RWPE1 (cell line): ENCODE measurements at places on chromosomes 6 and 20.

DNA sequence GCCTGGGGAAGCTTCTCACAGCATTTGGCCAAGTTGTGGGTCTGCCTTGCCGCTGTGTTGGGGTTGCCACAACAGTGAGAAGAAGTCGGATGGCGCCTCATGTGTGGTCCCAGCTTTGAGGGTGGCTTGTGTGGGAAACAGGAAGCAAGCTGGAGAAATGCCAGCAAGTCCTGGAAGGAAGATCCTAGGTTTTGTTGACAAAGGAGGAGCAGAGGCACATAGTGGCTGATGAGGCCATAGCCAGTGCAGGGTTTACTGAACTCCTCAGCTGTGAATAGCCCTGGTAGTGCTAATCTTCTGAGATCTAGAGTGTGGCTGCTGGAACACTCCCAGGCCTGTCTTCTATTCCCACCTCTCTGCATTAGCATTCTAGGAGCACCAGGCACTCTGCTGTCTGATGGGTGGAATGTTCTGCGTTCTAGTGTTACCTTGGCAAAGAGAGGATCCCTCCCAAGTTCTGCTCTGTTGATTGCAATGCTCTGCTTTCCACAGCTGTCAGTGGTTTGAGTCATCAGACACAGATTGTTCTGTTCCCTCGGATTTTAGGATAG, 25.2 kb downstream of the SNPH start:
- no peak for DNase-seq

GRCh38 chr6:119647309-119647708, 297.7 kb upstream of the MAN1A1 start:
- DNase-seq: no peak

DNA sequence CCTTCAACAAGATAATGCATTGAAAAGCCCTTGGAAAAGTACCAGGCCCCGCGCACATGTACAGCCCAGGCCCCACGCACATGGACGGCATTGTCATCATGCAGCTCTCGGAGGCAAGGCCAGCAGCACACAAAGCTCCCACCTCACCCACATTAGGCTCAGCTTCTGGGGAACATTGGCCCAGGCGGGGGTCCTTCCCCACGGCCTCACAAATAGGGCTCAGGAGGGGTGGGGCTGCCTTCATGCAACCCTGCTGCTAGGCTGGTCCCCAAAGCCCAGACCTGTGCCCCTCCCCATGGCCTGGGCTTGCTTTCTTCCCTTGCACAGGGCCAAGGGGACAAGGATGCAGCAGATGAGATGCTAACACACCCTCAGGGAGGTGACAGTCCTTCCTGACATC, 26.7 kb downstream of the NPEPL1 start:
- DNase-seq: no peak

DNA sequence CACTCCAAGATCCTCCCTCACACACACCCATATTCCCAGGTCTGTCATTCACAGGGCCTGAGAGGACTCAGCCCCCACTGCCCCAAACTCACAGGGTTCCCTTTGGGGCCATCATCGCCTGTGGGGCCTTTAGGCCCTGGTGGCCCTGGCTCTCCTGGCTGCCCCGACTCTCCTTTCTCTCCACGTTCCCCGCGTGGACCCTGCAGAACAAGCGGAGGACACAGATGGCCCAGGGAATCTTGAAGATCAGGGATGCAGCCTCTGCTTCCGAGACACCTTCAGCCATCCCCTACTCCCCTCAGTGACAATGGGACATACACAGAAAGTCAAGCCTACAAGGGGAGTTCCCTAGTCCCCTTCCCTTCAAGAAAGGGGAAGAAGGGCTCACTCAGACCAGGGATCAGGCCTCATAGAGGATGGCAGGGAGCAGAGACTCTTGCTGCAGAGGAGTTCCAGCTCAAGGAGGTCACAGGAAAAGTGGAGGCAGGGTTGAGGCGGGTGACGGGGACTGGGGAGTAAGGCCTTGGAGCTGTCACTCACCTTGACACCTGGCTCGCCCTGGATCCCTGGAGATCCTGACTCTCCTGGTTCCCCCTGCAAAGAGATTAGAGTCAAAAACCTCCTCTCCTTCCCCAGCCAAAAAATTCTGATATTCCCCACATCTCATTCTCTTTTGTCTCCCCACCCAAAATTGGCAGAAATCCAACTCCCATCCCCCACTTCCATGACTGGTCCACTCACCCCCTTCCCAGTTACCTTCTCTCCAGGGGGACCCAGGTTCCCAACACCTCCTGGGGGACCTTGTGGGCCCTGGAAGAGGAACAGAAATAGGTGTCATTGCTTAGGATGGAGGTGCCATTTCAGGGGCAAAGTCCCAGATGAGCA, 22.7 kb downstream of the COL11A2 start:
- DNase-seq: no peak

DNA sequence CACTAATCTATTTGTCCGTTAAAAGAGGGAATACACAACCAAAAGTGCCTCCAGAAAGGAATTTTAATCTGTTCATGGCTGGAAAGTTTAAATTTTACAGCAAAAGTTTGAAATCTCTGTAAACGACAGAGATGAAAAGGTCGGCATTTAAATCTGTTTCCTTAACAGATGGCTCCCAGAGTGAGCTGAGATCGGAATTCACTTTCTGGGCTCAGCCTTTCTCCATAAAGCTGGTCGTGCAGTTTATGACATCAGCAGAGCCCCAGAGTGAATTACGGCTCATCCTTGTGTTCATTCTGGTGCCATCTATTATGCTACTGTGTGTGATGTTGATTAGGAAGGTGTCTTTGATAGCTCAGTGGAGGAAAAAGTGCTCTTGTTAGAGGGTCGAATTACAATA, 117.6 kb upstream of the ZFP64 start:
- DNase-seq: no peak

DNA sequence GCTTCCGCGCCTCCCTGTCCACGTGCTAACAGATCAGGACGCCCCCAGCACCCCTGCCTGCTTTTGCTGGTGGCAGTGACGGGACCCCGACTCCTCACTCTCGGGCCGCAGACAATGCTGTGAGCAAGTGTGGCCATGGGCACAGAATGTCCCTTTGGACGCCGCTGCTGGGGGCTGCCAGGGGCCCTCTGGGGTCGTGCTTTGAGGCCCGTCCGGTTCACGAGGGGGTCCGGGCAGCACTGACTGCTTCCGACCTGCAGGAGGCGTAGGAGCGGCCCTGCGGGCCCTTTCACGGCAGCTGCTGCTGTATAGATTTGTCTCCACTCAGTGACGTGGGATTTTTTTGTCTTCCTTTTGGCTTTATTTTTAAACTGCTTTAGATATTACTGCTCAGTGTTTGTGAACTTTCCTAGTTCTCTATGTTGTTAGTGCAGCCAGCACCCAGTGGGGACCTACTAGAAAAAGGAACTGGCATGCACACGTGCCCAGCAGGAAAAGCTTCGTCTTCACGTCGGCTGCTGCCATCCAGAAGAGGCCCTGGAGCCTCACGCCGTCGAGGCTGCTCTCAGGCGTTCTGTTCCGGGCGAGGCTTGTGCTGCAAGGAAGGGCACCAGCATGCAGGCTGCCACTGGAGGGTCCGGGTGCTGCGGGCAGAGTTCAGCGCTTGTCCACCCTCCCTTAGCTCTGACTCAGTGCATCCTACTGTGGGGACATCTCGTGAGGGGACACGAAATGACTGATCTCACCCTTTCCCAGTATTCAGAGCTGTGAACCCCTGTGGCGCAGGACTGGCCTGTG, 21.7 kb downstream of the UCKL1 start:
- no peak for DNase-seq

GRCh38 chr20:63955281-63955826, 862 bp downstream of the UCKL1 start:
- no peak for DNase-seq

DNA sequence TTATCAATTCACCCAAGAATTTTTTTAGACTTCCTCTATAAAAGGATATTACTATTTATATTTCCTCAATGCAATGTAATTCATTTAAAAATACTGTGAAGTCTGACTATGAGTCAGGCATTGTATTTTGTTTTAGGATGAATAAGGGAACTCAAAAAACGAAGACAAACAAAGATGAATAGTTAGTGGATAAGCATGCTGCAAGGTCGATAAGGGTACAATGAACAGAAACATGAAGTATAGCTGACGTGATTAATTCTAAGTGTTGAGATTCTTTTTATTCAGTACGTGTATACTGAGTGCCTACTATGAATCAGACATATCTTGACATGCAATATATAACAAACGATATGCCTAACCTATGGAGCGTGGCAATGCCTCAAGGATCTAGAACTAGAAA, 105.4 kb downstream of the PDE10A start:
- DNase-seq: no peak

GRCh38 chr6:21992178-21992967, 304.5 kb downstream of the PRL start:
- DNase-seq: peak; percentile 9

DNA sequence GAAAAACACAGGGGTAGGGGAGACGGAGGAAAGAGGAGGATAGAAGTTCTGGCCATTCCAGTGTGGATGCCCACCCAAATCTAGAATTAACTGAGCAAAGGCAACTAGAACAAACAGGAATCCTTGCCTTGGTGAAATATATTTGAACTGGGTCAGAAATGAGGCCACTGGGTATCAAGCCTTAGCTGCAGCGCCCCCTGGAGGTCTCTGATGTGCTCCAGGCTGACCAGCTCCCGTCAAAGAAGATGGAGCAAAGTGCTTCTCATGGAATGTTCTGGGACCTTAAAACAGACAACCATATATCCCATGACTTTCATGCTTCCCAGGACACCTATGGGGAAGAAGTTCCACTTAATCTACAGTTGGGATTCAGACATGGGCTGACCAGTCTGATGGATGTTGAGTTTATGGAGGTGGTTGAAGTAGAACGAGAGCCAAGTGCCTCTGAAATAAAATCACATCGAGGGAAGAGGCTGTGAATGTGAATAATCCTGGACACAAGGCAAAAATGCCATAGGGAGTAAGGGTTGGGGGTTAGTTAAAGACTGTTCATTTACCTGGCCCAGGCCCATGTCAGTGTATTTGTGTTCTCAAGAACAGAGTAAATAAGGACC, 50.4 kb downstream of the HLA-DPB1 start:
- DNase-seq: no peak

DNA sequence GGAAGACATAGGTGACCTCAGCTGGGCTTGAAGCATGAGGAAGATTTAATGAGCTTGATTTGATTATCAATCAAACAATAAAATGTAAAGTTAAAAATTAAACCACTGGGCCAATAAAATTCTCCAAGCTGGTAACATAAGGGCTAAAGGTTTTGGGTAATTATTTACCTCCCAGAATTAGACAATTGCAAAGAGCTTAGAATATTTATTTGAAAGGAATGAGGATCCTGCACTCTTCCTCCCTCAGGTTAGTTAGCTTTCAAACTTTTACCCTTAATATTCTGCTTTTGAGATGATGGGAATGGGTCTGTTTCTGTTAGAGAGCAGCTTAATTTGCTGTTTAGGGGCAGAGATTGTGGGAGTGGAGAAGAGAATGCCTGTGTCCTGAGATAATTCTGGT, at the start of gene SLC17A4:
Gene SLC17A4, plus strand, starts transcription at position 208 of the 400 bp plus-strand sequence. CDS start 7,221 bp downstream, outside the sequence.
- DNase-seq: no peak

GRCh38 chr6:98583506-98583905, 250.9 kb upstream of the POU3F2 start:
- no peak for DNase-seq

- DNase-seq: no peak
These were observed 62.8 kb downstream of the PSMB1 start for GRCh38 chr6:170490259-170490658.

DNA sequence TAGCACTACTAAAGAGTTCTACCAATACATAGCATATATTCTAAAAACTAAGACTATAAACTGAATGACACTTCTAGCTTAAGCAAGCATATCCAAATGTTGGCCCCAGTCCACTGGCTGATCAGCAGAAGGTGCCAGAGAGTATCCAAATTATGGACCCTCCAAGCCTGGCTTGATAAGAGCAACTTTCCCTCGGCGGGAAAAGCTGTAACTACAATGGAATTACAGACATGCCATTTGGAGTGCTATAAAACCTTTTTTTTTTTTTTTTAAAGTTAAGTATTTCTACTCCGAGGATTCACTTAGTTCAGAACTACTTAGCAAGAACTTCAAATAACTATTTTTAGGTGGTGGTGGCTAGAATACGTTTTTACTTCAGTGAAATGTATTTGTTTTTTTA, 94.6 kb downstream of the EPB41L2 start:
- no peak for DNase-seq

DNA sequence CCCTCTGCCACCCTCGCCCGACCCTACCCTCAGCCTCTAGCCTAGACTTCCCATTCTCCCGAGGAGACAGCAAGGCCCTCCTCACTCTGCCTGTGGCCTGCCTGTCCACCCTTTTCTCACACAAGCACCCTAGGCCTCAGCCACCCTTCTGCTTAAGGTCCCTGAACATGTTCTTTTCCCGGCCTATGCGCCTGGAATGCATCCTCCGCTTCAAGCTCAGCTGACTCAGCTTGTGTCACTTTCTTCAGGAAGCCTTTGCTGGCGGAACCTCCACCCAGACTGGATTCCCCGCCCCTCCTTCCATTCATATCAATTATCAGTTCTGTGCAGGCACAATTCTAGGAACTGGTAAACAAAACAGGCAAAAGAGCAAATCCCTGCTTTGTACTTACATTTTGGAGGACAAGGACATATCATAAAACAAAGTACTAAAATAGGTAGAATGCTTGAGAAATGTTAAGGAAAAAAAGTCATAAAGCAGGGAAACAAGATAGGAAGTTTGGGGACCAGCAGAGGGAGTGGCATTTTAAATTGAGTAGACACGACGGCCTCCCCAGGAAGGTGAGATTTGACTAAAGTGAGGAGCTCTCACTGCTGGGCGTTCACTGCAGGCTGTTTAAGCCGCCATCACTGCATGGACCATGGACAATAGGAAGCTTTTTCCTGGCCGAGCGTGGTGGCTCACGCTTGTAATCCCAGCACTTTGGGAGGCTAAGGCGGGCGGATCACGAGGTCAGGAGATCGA, 17.9 kb upstream of the SNHG17 start:
- DNase-seq: peak; percentile 76

GRCh38 chr20:15332711-15333160, 995.3 kb upstream of the FLRT3 start:
- no peak for DNase-seq

DNA sequence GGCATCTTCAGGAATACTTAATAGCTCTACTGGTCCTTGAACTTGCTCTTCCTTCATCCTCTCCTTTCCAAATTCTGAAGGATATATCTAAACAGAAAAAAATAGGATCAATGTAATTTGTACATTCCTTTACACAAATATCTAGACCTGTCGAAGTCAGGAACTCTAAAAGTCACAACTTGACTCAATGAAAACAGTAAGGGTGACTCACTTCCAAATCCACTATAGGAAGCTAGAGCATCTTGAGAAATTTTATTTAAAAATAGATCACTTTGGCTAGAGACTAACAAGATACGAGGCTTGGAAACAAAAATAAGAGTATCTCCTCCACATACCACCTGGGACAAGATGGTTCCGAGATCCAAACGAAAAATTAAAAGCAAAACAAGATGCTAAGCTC, 12.2 kb downstream of the ESF1 start:
- DNase-seq: no peak

- DNase-seq: no peak
These were observed 738.6 kb downstream of the C6orf118 start for GRCh38 chr6:164570801-164571200.

DNA sequence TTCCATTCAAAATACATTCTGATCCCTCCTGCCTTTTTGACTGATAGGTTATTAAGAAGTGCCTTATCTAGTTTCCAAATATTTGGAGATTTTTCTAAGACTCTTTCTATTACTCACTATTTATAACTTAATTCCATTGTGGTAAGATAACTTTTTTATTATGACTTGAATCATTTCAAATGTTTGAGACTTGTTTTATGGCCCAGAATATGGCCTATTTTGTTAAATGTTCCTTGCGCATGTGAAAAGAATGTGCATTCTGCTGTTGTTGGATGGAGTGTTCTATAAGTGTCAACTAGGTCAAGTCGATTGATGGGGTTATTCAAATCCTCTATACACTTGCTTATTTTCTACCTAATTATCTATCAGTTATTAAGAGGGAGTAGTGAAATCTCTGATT, 13.1 kb upstream of the TCP11 start:
- DNase-seq: no peak
